HepG2 (cell line): ENCODE measurements at places on chromosomes 13 and 19.

DNA sequence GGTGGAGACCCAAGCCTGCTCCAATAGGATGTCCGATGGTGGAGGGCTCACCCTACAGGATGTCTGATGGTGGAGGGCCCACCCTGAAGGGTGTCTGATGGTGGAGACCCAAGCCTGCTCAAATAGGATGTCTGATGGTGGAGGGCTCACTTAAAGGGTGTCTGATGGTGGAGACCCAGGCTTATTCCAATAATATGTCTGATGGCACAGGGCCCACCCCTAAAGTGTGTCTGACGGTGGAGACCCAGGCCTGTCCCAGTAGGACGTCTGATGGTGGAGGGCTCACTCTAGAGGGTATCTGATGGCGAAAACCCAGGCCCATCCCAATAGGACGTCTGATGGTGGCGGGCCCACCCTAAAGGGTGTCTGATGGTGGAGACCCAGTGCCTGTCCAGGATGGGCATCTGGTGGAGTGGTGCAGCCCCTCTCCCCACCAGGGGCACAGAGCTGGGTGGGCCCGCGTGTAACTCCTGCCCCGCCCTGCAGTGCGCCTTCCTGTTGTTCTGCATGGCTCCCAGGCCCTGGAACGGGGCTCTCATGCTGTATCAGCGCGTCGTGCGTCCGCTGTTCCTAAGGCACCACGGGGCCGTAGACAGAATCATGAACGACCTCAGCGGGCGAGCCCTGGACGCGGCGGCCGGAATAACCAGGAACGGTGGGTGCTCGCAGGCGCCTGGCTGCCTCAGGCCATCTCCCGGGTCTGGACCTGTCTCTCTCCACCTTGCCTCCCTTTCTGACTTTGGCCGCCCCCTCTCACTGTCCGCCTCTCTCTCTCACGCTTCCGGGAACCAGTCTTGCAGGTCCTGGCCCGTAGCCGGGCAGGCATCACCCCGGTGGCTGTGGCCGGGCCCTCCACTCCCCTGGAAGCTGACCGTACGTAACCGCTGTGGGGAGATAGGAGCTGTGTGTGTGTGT, 5.1 kb downstream of the REEP6 start:
- DNase-seq, result no peak

DNA sequence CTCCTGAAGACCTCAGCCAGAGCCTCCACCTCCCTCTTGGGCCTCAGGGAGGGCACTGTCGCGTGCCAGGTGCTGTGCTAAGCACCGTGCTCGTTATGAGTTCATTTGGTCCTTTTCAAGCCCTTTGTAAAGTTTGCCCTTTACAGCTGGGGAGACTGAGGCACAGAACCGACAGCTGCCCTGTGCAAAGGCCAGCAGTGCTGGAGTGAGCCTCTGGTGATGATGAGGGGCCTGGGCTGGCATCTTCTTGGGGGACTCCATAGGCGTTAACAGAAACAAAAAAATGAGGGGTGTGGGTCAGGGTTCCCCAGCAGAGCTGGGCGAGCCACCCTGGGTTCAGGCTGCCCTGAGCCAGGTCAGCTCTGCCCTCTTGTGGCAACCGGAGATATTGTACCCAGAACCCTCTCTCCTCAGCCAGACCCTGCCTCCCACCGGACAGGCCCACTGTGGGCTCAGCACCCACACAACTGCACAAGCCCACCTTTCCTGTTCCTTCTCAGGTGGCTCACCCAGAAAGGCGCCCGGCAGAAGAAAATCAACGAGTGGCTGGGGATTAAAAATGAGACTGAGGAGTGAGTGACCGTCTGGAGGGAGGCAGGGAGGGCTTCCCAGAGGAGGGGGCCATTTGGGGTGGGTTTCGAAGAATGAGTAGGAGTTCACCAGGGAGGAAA, 5.5 kb upstream of the IFI30 start:
- DNase-seq, result no peak

GRCh38 chr19:47232422-47233211, 1.6 kb upstream of the BBC3 start:
- DNase-seq, result no peak

DNA sequence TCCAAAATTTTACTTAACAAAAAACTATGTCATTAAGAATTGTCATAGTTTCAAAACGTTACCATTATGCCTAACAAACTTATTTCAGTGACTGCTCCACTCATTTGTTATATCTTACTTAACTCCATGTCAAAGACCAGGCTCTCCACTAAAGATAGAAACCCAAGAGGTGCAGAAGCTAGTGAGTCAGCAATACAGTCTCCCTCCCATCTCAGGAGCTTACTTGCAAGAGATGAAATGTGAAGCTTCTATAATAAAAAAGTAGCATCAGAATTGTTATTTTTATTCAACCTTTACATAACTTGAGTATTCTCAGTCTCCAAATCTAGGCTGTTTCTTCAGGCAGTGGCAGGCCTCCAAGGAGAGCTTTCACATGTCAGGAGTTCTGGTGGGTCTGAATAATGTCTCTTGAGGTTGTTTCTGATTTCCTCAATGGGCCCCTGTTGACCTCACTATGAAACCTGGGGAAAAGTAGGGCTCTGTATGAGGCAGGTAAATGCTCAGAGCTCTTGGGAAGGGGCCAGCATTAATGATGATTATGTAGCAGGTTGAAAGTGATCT, 242.0 kb downstream of the NDFIP2 start:
- no peak for DNase-seq

GRCh38 chr13:40680659-40681323, 14.3 kb upstream of the FOXO1 start:
- no peak for DNase-seq

DNA sequence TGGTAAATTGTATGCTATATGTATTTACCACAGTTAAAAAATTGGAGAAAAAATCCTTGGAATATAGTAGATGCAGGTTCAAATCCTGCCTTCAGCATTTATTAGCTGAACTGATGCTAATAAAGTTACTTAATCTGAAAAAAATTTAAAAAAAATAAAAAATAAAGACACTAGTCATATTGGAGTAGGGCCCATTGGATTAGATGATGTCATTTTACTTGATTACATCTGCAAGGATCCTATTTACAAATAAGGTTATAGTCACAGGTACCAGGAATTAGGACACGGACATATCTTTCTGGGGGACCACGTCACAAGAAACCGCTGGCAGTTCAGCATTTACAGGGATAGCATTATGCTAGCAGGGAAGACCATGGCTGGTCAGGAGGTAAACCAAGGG, 6.2 kb downstream of the ZNF555 start:
- DNase-seq, result no peak

DNA sequence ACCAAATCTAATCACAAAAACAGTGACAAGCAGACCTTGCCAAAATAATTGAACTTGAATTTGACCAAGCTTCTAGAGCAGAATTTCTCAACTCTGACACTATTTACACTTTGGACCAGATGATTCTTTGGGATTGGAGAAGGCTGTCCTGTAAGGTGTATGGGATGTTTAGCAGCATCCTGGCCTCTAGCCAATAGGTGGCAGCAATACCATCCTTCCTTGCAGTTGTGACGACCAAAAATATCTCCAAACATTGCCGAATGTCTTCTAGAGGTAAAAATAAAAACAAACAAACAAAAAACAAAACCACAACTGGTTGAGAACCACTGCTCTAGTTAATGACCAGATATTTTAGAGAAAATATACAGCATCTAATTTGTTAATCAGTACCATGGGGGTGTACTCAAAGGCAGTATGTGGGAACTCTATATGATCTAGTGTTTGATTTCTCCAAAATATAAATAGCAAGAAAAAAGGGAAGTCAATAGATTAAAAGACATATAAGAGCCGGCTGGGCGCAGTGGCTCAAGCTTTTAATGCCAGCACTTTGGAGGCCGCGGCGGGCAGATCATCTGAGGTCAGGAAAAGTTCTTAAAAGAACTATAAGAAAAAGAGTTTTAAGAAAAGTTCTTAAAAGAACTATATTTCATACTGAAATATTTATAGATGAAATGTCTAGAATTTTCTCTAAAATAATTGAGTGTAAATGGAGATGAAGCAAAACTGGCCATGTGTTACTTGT, 60.9 kb upstream of the ZNF527 start:
- no peak for DNase-seq

- no peak for DNase-seq
Measured at GRCh38 chr13:111952032-111952431, 114.9 kb upstream of the SOX1 start.

GRCh38 chr19:42191330-42191729, 26.1 kb downstream of the DEDD2 start:
- DNase-seq, result no peak

DNA sequence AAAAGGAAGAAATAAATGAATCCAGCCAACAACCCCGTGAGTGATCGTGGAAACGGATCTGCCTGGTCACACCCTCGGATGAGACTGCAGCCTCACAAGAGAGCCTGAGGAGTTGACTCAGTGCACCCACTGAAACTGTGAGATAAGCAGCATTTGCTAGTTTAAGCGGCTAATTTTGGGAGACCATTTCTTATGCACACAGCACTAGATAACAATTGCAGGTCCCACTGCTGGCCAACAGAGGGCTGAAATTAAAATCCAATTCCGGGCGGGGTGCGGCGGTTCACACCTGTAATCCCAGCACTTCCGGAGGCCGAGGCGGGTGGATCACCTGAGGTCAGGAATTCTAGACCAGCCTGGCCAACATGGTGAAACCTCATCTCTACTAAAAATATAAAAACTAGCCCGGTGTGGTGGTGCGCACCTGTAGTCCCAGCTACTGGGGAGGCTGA, 3.6 kb downstream of the UQCR11 start:
- DNase-seq, result no peak

- no peak for DNase-seq
Measured at GRCh38 chr13:113420232-113420631, 33.1 kb downstream of the ADPRHL1 start.

- no peak for DNase-seq
Measured at GRCh38 chr19:54335979-54336892, 2.7 kb downstream of the LILRA4 start.

DNA sequence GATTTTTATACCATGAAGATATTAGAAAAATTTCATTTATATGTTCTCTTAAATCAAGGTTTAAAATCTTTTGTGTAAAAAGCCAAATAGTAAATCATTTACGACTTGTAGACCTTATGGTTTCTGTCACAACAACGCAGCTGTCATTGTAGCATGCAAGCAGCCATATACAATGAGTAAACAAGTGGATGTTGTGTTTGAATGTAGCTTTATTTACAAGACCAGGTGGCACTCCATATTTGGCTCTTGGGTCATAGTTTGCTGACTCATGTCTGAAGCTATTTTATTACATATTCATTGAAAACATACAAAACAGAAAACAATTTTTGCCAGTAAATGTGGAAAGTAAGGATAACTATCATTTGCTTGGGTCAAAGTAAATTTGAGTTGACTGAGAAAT, 930.8 kb downstream of the SLITRK5 start:
- DNase-seq, result no peak

GRCh38 chr13:64333888-64334287, 2896.2 kb downstream of the PCDH9 start:
- no peak for DNase-seq

DNA sequence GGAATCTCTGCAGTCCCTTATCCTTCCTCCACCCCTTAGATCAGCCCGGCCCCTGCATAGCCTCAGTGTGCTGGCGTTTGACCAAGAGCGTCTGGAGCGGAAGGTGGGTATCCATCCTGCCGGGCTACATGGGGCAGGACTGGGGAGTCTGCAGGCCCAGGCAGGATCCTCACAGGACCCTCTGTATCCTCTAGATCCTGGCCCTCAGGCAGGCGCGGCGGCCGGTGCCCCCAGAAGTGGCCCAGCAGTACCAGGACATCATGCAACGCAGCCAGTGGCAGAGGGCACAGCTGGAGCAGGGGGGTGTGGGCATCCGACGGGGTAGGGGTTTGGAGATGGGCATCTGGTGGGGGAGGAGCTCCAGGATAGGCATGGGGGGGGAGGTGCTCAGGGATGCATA, 8.9 kb downstream of the PODNL1 start:
- no peak for DNase-seq

GRCh38 chr13:113452942-113453901, at the start of gene ADPRHL1:
TSS of gene ADPRHL1 (minus strand) at chr13:113453488. CDS start at chr13:113453437, 51 bp downstream.
- DNase-seq, result no peak

- peak; percentile 46 for DNase-seq
Measured at GRCh38 chr13:98839856-98840769, 87.6 kb upstream of the SLC15A1 start.

DNA sequence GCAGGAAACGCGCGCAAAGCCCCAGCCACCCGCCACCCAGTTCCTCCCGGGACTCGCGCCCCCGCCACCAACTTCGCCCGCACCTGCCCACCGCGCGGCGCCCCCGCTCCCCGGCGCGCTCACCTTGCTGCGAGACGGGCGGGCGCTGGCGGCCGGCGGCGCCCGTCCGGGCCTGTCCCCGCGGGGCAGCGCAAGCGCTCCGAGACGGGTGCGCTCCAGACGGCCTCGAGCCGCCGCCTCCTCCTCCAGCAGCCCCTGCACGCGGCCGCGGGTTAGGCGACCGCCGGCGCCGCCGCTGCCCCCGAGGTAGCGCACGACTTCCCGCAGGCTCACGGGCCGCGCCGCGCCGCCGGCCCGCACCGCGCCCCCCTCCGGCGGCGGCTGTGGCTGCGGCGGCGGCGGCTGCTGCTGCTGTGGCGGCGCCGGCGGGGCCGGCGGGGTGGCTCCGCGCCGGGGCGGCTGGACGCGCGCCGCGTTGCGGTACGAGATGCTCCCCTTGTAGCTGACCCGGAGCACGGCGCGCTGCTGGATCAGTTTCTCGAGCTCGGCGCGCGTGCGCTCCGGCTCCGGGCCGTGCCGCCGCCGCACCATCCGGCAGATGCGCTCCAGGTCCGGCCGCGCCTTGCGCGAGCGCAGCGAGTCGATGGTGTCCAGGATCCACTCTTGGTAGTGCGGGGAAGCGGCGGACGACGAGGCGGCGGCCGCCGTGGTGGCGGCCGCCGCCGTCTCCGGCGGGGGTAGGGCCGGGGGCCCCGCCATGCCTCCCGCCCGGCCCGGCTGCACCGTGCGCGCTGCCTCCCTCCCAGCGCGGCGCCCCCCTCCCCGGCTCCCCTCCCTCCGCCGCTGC, 666 bp downstream of the SAMD1 start:
- DNase-seq, result no peak

DNA sequence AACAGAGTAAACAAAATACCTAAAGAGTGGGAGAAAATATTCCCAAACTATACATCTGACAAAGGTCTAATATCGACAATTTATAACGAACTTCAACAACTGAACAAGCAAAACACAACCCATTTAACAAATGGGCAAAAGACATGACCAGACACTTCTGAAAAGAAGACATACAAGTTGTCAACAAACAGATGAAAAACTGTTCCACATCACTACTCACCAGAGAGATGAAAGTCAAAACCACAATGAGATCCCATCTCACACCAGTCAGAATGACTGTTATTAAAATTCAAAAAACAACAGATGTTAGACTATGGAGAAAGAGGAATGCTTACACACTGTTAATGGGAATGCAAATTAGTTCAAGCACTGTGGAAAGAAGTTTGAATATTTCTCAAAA, 233.8 kb upstream of the EDNRB start:
- no peak for DNase-seq

- DNase-seq, result peak; percentile 56
Measured at GRCh38 chr13:73198991-73199411, 140.2 kb downstream of the KLF5 start.

- DNase-seq, result no peak
Measured at GRCh38 chr19:41019346-41019745, 28.3 kb downstream of the CYP2B6 start.

- no peak for DNase-seq
Measured at GRCh38 chr13:79386125-79386826, 19.8 kb downstream of the RBM26 start.
